ENCODE measurements at places on chromosomes 6 and 20. TPM values are rescaled to one million over a fixed set of nuclear protein-coding genes. Genes with fewer than 3 reads are reported as not detected.

DNA sequence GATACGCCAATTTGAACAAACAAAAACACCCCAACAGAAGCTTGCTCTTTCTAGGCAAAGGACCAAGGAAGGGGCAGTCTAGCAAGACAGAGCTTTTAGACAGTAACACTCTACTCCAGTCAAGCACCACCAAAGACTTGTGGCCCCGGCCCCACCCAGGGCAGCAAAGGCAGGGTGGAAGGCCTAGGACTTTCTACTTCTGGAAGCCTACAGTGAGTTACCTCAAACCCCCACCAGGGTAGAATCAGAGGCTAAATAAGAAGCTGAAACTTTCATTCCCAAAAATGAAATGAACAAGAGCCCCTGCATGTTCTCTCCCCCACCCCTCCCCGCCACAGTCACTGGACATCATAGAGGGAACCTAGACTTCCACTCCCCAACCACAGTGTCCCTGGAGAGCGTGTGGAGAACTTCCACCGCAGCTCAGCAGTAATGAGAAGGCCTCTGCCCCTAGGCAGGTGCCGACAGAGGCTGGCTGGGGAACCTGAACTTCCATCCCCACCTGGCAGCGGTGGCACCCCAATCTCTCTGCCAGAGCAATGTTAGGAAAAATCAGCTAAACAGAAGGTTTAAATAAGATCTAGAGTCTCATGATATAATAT lies 40.0 kb downstream of the KATNA1 start:
- peaks cover 8% of the 10 kb centered on the region for H3K4me1 ChIP-seq
- no peak overlapping the region for H3K4me3 ChIP-seq
- DNase-seq: no peak
- H3K36me3 ChIP-seq: peaks cover 11% of the 10 kb centered on the region
- no peaks in the 10 kb centered on the region for H3K27me3 ChIP-seq

DNA sequence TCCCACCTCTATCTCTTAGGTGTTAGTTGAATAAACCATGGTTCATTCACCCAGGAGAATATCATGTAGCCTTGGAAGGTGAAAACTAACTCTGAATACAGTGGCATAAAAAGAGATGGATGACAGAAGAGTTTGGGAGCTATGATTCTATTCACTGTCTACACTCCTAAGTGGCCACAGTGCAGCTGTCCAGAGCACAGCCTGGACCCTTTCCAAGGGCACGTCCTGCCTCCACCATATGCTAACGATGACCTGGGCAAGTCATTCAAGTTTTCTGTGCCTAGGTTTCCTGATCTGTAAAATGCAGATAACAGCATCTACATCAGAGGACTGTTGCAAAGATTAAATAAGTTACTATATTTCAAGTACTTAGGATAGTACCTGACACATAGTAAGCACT lies 314.1 kb downstream of the PTPRT start:
- H3K27ac ChIP-seq: no peak overlapping the region
- no peak for DNase-seq
- H3K27me3 ChIP-seq: no peaks in the 10 kb centered on the region

GRCh38 chr6:43838276-43839036 lies 68.4 kb downstream of the VEGFA start:
- no peak overlapping the region for H3K4me3 ChIP-seq
- no peaks in the 10 kb centered on the region for H3K27me3 ChIP-seq
- no peak for DNase-seq
- no peaks in the 10 kb centered on the region for H3K4me1 ChIP-seq
- no peak overlapping the region for H3K27ac ChIP-seq

- no peak overlapping the region for H3K27ac ChIP-seq
- no peak overlapping the region for H3K4me3 ChIP-seq
- H3K36me3 ChIP-seq: peaks cover 5% of the 10 kb centered on the region
Measured at GRCh38 chr20:10061641-10062040, 26.9 kb downstream of the ANKEF1 start.

GRCh38 chr6:137016356-137016755 lies 28.4 kb downstream of the IL20RA start:
- no peaks in the 10 kb centered on the region for H3K4me1 ChIP-seq
- H3K36me3 ChIP-seq: no peaks in the 10 kb centered on the region
- H3K4me3 ChIP-seq: no peak overlapping the region
- DNase-seq: no peak
- H3K27ac ChIP-seq: no peak overlapping the region

DNA sequence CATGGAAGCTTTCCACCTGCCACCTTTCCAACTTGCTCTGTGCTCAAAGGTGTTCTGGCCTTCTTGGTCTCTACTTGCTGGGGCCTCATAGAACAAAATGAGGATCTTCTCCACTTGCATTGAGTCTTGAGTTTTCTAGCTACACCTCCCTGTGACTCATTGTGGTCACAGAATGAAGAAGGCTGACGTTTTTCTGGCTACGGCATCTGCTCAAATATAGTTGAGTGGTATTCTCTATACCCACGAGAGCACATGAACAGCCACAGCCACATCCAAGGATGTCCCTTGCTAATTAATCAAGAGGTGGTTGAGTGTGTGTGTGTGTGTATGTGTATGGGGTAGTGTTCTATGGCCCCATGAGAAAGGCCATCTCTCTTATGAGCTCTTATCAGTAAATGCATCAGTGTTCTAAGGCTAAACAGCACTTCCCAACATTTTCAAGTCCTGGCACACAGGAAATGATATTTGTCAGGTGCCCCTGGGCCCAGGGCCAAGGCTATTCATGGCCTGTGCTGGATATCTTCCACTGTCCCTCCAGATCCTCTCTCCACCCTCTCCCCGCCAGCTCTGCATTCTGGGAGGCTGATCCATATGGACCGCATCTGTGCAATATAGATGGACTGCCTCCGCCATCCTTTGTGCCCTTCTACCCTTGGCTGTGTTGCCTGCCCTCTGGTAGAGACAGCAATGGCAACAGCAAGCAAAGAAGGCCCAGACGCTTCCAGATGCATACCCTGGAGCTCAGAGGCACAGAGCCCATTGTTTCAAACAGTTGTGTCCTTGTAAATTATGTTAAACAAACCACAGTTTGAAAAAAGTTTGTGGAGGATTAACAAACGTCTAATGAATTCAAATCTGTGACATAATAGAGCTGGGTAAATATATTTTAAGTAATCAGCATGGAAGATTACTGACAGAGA lies 150.2 kb downstream of the LRFN2 start:
- no peaks in the 10 kb centered on the region for H3K36me3 ChIP-seq
- no peak for DNase-seq
- no peak overlapping the region for H3K27ac ChIP-seq
- H3K4me1 ChIP-seq: peaks cover 5% of the 10 kb centered on the region
- no peak overlapping the region for H3K4me3 ChIP-seq

The HRH3 gene
- total RNA-seq: not detected

The SMIM8 gene
- total RNA-seq: 5.4 TPM

The DUSP15 gene
- total RNA-seq: not detected

DNA sequence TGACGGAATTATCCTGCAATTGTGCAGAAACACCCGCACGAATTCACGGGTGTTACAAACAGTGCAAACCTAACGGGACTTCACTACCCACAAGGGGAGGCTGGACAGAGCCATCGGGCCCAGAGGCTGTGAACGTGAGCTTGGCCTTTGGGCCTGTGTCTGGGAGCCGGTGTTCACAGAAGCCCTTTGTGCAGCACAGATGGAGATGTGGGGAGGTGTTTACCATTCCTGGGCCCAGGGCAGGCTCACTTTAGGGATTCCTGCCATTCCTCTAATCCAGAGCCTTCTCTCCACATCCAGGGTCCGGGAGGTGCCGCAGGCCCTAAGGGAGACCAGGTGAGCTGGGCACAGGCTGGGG lies 15.0 kb downstream of the COL9A3 start:
- no peaks in the 10 kb centered on the region for H3K36me3 ChIP-seq
- H3K4me3 ChIP-seq: no peak overlapping the region
- H3K27me3 ChIP-seq: no peaks in the 10 kb centered on the region
- H3K4me1 ChIP-seq: peaks cover 8% of the 10 kb centered on the region
- no peak overlapping the region for H3K27ac ChIP-seq

GRCh38 chr6:119938752-119939151 lies 589.2 kb upstream of the MAN1A1 start:
- no peaks in the 10 kb centered on the region for H3K27me3 ChIP-seq
- DNase-seq: no peak
- no peaks in the 10 kb centered on the region for H3K36me3 ChIP-seq
- H3K4me1 ChIP-seq: no peaks in the 10 kb centered on the region

DNA sequence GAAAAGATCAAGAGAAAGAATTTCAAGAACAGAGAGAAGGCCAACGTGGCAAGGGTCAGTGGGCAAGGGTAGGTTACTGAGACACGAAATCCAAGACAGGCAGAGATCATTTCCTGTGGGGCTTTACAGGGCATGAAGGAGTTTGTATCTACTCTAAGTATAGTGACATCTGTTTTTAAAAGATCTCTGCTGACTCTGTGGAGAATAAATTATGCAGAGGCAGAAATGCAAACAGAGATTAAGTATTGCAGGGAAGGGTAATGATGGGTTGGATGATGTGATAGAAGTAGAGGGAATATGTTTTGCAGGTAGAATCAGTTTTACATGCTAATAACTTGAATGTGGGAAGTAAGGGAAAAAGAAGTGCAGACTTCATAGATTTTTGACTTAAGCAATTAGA lies 243.5 kb downstream of the FRK start:
- H3K27ac ChIP-seq: no peak overlapping the region
- no peaks in the 10 kb centered on the region for H3K4me1 ChIP-seq
- H3K4me3 ChIP-seq: no peak overlapping the region

DNA sequence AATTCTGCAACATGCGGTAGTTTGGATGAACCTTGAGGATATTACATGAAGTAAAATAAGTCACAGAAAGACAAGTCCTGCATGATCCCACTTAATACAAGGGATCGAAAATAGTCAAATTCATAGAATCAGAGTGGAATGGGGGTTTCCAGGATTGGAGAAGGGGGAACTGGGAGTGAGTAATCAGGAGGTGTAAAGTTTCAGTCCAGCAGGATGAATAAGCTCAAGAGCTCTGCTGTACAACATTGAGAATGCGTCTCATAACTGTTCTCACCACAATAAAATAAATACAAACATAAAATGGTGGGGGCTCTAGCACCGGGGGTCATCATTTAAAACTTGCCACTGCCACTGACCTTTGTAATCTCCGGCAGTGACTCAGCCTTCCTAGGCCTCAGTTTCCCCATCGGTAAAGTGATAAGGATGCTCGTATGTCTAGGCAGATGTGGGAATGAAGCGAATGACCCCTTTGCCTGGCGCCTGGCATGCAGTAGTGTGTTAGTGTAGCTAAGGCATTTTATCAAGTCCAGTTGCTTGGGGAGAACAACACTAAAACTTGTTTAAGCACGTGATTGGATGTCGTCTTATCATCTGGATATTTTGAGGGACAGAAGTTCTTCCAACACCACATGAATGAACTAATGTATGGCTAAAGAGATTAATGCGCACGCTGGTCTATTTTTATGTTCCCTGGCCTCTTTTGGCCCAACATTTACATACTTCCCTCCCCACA lies 421.1 kb downstream of the QKI start:
- H3K27me3 ChIP-seq: no peaks in the 10 kb centered on the region
- H3K4me1 ChIP-seq: no peaks in the 10 kb centered on the region
- no peak overlapping the region for H3K27ac ChIP-seq
- no peaks in the 10 kb centered on the region for H3K36me3 ChIP-seq
- no peak overlapping the region for H3K4me3 ChIP-seq
- no peak for DNase-seq

The FRS3 gene
- 4.6 TPM for total RNA-seq

The ZNF831 gene
- 24.9 TPM for total RNA-seq

DNA sequence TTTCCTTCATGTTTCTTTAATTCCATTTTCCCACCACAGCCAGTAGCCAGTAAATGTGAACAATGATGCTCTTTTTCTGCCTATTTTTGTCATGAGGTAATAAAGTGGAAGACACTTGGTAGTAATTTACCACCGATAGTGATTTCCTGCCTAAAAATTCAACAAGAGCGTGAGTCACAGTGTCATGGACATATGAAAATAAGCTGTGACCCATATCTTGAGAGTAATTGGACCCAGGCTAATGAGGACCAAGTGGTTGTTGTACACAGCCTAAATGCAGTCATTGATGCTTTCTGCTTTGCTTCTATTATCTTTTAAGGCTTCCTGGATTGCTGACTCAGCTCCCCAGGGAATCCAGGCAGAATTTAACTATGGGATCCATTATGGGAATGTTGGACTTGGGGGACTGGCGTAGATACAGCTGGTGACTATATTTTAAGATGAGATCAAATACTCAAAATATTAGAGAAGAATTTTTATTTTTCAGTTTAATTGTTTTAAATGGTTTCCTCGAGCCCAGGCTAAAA lies 265.9 kb upstream of the FERMT1 start:
- H3K4me3 ChIP-seq: no peak overlapping the region
- no peak for DNase-seq
- H3K27ac ChIP-seq: no peak overlapping the region
- no peaks in the 10 kb centered on the region for H3K36me3 ChIP-seq
- H3K4me1 ChIP-seq: no peaks in the 10 kb centered on the region

The BNIP5 gene
- total RNA-seq: not detected

The OPN5 gene
- not detected for total RNA-seq

DNA sequence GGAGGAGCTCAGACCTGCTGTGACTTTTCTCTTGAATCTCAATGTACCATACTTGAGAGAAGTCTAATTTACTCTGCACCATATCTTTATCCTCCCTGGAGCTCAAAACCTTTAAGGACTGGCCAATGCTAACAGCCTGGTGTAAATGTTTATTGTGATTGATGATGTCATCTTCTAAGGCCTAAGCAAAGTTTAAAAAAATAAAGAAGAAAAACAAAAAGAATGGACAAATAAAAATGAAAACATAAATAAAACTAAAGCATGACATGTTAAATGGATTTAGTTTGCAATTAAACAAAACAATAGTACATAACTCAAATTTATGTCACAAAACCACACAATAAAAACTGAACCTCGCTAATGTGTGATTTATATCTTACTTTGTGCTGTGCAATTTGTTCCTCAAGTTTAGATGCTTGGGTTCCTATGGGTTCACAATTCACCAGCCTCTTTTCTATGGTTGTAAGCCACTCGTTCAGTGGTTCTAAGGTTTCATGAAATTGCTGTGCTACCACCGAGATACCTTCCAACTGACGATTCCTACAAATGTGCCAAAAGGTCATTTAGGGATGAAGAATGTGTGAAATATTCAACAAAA lies 113.0 kb downstream of the DST start:
- no peak for DNase-seq
- no peak overlapping the region for H3K4me3 ChIP-seq
- H3K4me1 ChIP-seq: no peaks in the 10 kb centered on the region

The LKAAEAR1 gene
- 0.39 TPM for total RNA-seq

- no peak for DNase-seq
- peaks cover 15% of the 10 kb centered on the region for H3K27me3 ChIP-seq
- peak overlapping the region; percentile 87 for H3K4me3 ChIP-seq
- H3K36me3 ChIP-seq: no peaks in the 10 kb centered on the region
- peaks cover 33% of the 10 kb centered on the region for H3K4me1 ChIP-seq
Measured at GRCh38 chr20:3172126-3172932, 1.0 kb downstream of the LZTS3 start.

All from CD4-positive, alpha-beta T cell (primary cell).